Activated T-helper 2 cell treated with anti-CD3 and anti-CD28 coated beads, Interferon-gamma antibody, Interleukin-2, Interleukin-4, amounts not matched to agents 10 μg/mL and 5 μg/mL and 100 μg/mL, durations not matched to agents 14 hours and 24 hours and 36 hours (primary cell): ENCODE measurements at places on chromosomes 16 and 17. TPM values are rescaled to one million over a fixed set of nuclear protein-coding genes. Genes with fewer than 3 reads are reported as not detected.

DNA sequence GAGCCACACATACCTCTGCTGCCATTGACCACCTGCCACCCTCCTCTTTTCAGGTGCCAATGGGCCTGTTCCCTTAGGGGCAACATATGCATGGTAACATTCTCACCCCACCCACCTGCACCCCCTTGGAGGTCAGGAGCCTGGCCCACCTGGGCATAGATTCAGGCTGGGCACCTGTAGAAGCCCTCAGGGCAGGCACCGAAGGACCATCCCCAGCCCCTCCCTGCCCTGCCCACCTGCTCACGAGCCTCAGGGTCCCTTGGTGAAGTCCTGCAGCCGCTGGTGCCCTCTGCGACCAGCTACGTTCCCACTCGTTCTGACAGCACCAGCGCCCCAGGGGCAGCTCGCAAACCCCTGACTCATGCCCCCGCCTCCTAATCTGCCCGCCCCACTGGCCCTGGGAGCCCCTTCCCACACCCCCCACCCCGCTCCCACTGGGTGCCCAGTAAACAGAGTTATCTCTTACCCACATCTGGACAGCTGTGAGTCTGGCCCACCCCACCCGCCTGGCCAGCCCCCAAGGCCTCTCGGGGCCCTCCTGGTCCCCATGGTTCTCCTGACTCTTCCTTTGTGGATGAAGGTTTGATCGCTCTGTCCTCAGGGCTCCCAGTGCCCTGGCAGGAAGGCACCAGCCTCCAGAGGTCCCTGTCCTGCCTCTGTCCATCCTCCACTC lies at the start of gene SLC4A1:
SLC4A1 (minus strand) TSS at position 318 of the 673 bp plus-strand sequence. CDS start 5,269 bp downstream, outside the sequence.
- no peaks in the 10 kb centered on the region for H3K4me1 ChIP-seq
- H3K4me3 ChIP-seq = no peak within 1 kb of the TSS
- no peaks in the 10 kb centered on the region for H3K36me3 ChIP-seq
- no peak for DNase-seq
- no peaks in the 10 kb centered on the region for H3K27me3 ChIP-seq

- H3K27ac ChIP-seq = no peak overlapping the region
- no peak for DNase-seq
- H3K4me3 ChIP-seq = no peak overlapping the region
- no peaks in the 10 kb centered on the region for H3K36me3 ChIP-seq
Measured at GRCh38 chr17:72631568-72631948, 460.9 kb downstream of the SLC39A11 start.

GRCh38 chr16:27189335-27189972 lies 13.9 kb upstream of the KDM8 start:
- no peak overlapping the region for H3K27ac ChIP-seq
- H3K4me3 ChIP-seq = no peak overlapping the region

CTRB1 gene
- not detected in 2 replicates for total RNA-seq

- H3K4me3 ChIP-seq = no peak overlapping the region
- H3K4me1 ChIP-seq = no peaks in the 10 kb centered on the region
- no peaks in the 10 kb centered on the region for H3K36me3 ChIP-seq
- peaks cover 2% of the 10 kb centered on the region for H3K27me3 ChIP-seq
Measured at GRCh38 chr17:62189377-62189776, 124.3 kb upstream of the MED13 start.

DNA sequence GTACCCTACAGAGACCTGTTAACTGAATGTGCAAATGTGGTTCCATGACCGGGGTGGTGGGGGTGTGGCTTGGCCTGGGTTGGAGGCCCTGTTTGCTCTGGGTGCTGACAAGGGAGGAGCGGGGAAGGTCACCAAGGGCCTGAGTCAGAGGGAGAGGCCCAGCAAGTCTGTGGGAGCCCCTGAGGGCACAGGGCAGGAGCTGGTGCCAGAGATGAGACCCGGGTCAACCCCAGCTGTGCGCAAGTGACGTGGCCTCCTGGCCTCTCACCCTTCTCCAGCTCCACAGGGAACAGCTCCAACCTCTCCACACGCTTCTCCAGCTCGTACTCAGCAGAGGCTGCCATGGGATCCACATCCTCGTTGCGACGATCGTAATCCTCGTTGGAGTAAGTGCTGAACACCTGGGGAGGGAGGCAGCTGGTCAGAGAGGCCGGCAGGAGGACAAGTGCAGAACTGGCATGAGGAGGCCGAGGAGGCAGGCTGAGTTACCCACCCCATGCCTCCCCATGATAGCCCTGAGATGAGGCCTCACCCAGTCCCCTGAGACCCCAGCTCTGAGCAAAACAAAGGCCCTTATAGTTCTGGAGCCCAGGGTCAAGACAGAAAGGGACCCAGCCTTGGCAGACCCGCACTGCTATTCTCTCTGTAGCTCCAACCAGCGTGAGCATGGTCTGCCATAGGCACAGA lies 5.5 kb downstream of the PPP1R9B start:
- peaks cover 86% of the 10 kb centered on the region for H3K36me3 ChIP-seq
- no peak for DNase-seq
- peaks cover 70% of the 10 kb centered on the region for H3K4me1 ChIP-seq
- peak overlapping the region; percentile 48 for H3K27ac ChIP-seq
- H3K4me3 ChIP-seq = peak overlapping the region; percentile 64

DNA sequence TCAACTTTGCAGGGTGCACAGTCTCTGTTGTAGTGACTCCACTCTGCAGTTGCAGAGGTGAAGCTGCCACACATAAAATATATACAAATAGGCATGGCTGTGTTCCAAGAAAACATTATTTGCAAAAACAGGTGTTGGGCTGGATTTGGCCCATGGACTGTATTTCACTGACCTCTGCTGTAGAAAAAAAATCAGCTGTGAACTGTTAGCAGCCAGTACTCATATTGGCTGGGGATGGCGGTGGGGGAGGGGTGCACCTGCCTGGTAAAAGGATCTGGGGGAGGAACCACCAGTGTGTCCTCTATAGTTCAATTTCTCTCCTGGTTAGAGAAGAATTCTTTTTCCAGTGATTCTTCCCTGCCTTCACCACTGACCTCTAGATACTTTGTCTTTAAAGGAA lies 50.0 kb downstream of the SHISA9 start:
- H3K27ac ChIP-seq = no peak overlapping the region
- no peaks in the 10 kb centered on the region for H3K27me3 ChIP-seq
- no peak overlapping the region for H3K4me3 ChIP-seq

GRCh38 chr17:65913326-65913850 lies 278.5 kb downstream of the CEP112 start:
- H3K4me3 ChIP-seq = no peak overlapping the region
- H3K27ac ChIP-seq = no peak overlapping the region
- peaks cover 16% of the 10 kb centered on the region for H3K36me3 ChIP-seq

WFIKKN1 gene
- 0.32 and 0.57 TPM in 2 replicates for total RNA-seq

SPIRE2 gene
- 1.9 and 2.7 TPM in 2 replicates for total RNA-seq

GRCh38 chr16:2597560-2597902 lies 59.7 kb downstream of the PDPK1 start:
- H3K4me1 ChIP-seq = peaks cover 15% of the 10 kb centered on the region
- H3K4me3 ChIP-seq = no peak overlapping the region
- peaks cover 15% of the 10 kb centered on the region for H3K36me3 ChIP-seq
- DNase-seq = no peak

DNA sequence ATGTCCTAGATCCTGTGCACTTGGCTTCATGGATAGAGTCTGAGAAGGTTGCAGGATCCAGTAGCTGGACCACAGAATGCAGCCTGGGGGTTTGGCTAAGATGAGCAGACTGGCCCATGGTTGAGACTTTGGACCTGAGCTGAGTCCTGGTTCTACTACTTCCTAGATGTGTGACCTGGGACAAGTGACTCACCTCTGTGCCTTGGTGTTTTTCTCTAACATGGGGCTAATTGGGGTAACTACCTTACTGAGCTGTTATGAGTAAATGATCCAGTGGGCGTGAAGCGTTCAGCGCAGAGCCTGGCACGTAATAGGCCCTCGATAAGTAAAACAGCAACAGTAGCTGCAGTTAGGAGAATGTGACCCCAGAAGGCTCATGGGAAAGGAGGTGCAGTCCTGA lies 38.8 kb downstream of the SNX20 start:
- no peak overlapping the region for H3K4me3 ChIP-seq
- H3K4me1 ChIP-seq = no peaks in the 10 kb centered on the region
- no peaks in the 10 kb centered on the region for H3K36me3 ChIP-seq
- DNase-seq = no peak

DNA sequence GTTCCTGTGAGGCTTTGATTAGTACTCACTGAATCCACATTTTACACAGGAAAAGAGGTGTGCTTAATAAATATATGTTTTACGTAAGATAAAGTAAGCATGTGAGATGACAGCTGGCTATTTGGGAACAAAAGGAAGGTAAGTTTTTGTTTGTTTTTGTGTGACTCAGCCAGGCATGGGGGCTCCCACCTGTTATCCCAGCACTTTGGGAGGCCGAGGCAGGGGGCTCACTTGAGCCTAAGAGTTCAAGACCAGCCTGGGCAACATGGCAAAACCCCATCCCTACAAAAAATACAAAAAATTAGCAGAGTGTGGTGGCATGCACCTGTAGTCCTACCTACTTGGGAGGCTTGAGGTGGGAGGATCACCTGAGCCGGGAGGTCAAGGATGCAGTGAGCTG lies 17.9 kb downstream of the GPR142 start:
- no peak overlapping the region for H3K4me3 ChIP-seq
- H3K27ac ChIP-seq = no peak overlapping the region
- no peaks in the 10 kb centered on the region for H3K4me1 ChIP-seq
- peaks cover 7% of the 10 kb centered on the region for H3K27me3 ChIP-seq
- DNase-seq = no peak

GRCh38 chr17:54324813-54325212 lies 502.1 kb downstream of the KIF2B start:
- no peaks in the 10 kb centered on the region for H3K36me3 ChIP-seq
- no peaks in the 10 kb centered on the region for H3K27me3 ChIP-seq
- no peak for DNase-seq
- H3K27ac ChIP-seq = no peak overlapping the region
- H3K4me1 ChIP-seq = no peaks in the 10 kb centered on the region

GRCh38 chr16:30904114-30904780 lies 7.8 kb downstream of the CTF1 start:
- H3K36me3 ChIP-seq = peaks cover 7% of the 10 kb centered on the region
- peaks cover 32% of the 10 kb centered on the region for H3K4me1 ChIP-seq
- no peak for DNase-seq
- H3K27me3 ChIP-seq = peaks cover 5% of the 10 kb centered on the region
- no peak overlapping the region for H3K4me3 ChIP-seq
- peak overlapping the region; percentile 86 for H3K27ac ChIP-seq

DNA sequence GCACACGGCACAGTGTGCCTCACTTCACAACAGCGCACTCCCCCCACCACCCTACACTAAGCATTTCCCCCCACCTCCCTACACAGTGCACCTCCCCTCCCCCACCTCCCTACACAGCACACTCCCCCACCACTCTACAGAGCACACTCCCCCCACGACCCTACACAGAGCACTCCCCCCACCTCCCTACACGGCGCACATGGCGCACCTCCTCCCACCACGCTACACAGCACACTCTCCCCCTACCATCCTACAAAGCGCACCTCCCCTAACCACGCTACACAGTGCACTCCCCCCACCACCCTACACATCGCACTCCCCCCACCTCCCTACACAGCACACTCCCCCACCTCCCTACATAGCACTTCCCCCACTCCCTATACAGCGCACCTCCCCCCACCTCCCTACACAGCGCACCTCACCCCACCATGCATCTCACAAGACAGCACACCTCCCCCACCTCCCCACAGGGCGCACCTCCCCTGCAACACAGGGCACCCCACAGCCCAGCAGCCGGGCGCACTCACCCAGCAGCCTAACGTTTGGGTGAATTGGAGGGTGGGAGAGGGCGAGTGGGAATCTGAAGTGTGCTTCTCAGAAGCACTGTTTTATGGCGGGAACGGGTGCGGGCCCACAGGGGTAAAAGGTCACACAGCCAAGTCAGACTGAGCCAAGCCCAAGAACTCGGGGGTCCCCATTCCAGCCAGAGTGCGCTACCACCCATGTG lies 10.3 kb downstream of the KNOP1 start:
- no peaks in the 10 kb centered on the region for H3K27me3 ChIP-seq
- no peak for DNase-seq
- no peaks in the 10 kb centered on the region for H3K4me1 ChIP-seq
- H3K4me3 ChIP-seq = no peak overlapping the region
- peaks cover 53% of the 10 kb centered on the region for H3K36me3 ChIP-seq

- no peaks in the 10 kb centered on the region for H3K27me3 ChIP-seq
- DNase-seq = no peak
- H3K4me3 ChIP-seq = no peak overlapping the region
- H3K36me3 ChIP-seq = no peaks in the 10 kb centered on the region
- H3K4me1 ChIP-seq = no peaks in the 10 kb centered on the region
- H3K27ac ChIP-seq = no peak overlapping the region
Measured at GRCh38 chr16:65531475-65531874, 409.6 kb upstream of the CDH11 start.

DNA sequence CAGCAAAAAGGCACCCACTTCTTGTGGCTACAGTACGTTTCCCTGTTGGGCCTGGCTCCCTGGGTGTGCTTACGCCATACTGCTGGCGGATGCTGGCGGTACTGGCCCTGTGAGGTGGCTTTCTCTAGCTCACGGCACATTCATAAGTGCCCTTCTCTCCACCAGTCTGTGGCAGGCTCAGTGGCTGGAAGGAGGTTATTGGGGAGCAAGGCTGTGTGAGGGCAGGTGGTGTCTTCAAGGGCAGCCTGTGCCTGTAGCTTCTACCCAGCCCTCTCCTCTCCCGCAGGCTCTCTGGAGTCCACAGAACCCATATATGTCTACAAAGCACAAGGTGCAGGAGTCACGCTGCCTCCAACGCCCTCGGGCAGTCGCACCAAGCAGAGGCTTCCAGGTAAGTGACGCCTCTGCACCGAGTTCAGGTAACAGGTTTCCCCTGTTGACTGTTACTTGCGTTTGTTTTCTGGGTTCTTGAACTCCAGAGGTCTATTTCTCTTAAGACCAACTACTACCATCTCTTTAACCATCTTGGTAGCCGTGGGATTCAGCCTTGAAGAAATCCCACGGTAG lies 20.6 kb downstream of the NTAN1 start:
- no peak overlapping the region for H3K27ac ChIP-seq
- DNase-seq = no peak
- H3K27me3 ChIP-seq = no peaks in the 10 kb centered on the region
- H3K4me1 ChIP-seq = peaks cover 4% of the 10 kb centered on the region
- H3K36me3 ChIP-seq = peaks cover 76% of the 10 kb centered on the region
- no peak overlapping the region for H3K4me3 ChIP-seq

VTN gene
- 0.23 and 0.50 TPM in 2 replicates for total RNA-seq

COQ7 gene
- 19.5 and 19.7 TPM in 2 replicates for total RNA-seq

- peaks cover 81% of the 10 kb centered on the region for H3K36me3 ChIP-seq
- DNase-seq = no peak
- no peak overlapping the region for H3K27ac ChIP-seq
Measured at GRCh38 chr16:69323415-69323814, 7.0 kb downstream of the PDF start.

DNA sequence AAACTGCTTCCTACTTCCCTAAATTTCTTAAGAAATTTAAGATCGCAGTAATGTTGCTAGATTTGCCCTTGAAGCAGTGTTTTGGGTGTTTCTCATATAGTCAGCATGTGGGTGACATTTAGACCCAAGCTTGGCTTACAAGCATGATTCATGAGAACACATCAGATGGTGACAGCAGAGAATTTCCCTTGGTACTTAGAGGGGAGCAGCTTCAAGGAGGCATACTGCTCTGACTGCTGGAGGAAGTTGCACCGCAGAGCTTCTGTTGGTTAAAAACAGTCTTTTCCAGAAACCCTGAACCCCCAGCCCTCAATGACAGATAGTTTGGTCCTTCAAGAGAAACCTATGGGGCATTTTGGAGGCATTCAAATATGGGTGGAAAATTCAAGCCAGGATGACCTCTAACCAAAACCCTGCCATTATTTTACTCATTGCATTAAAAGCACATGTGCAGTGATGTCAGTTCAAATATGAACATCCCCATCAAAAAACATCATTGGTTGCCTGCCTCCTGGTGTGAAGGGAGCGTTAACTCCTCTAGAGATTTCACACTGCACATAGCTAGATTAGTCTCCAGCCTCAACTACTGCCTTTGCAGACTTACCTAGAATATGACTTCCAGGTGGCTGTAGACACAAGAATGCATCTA lies 201.5 kb upstream of the CACNG5 start:
- peak; percentile 41 for DNase-seq
- H3K4me1 ChIP-seq = peaks cover 64% of the 10 kb centered on the region
- H3K27me3 ChIP-seq = no peaks in the 10 kb centered on the region
- peak overlapping the region; percentile 85 for H3K27ac ChIP-seq
